Activated CD4-positive, alpha-beta T cell treated with anti-CD3 and anti-CD28 coated beads, Interleukin-10, Interleukin-2, amounts not matched to agents 100 ng/mL and 50 ng/mL, durations not matched to agents 16 hours and 8 hours (primary cell): ENCODE measurements at places on chromosomes 2 and 18.
A peak's percentile ranks its signal among the peaks of the same experiment; 100 is the strongest.

GRCh38 chr2:99537910-99538485 lies 48.2 kb upstream of the REV1 start:
- DNase-seq = no peak

- no peak for DNase-seq
Measured at GRCh38 chr2:201320257-201320656, 36.9 kb downstream of the FLACC1 start.

DNA sequence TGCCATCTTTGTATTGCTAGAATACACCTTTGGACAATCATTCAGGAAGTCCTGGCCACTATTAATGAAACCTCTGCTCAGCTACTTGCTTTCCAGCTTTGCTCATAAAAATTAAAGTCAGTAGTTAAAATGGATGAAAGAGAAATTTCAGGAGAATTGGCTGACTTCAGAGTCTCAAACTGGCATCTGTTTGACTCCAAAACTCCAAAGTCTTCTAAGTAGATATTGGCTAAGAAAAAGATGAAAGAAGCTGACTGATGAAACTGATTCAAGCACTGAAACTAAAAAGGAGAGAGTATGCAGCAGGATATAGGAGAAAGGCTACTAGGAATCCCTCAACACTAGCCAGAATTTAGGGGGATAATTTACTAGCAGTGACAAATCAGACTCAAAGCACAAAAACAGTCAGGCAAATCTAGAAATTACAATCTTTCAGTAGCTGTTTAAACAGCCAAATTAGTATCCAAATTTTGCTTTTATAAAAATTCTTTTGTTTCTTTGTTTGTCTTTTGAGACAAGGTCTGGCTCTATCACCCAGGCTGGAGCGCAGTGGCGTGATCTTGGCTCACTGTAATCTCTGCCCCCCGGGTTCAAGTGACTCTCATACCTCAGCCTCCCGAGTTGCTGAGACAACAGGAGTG lies 52.1 kb upstream of the DTNA start:
- no peak for DNase-seq

GRCh38 chr2:110748489-110748867 lies 16.1 kb downstream of the ACOXL start:
- peak; percentile 94 for DNase-seq

GRCh38 chr2:186518291-186518690 lies 32.2 kb downstream of the ZC3H15 start:
- DNase-seq = no peak

- DNase-seq = no peak
Measured at GRCh38 chr2:148253685-148254084, 232.8 kb downstream of the MBD5 start.

- DNase-seq = no peak
Measured at GRCh38 chr2:240244543-240244942, 104.1 kb upstream of the OTOS start.

- DNase-seq = peak; percentile 91
Measured at GRCh38 chr2:64698668-64699444, 45.1 kb upstream of the SERTAD2 start.

GRCh38 chr2:221107424-221107823 lies 464.7 kb downstream of the EPHA4 start:
- no peak for DNase-seq

GRCh38 chr2:177327009-177327408 lies 62.5 kb upstream of the NFE2L2 start:
- no peak for DNase-seq

GRCh38 chr18:49907346-49907929 lies 94.1 kb upstream of the ACAA2 start:
- DNase-seq = no peak
